ENCODE measurements at places on chromosomes 1 and 21. TPM values are rescaled to one million over a fixed set of nuclear protein-coding genes. Genes with fewer than 3 reads are reported as not detected.

RER1 gene
- 145 TPM for total RNA-seq

LRRC8B gene
- 8.9 TPM for total RNA-seq

ANGEL2 gene
- total RNA-seq, result 30.0 TPM

TFF2 gene
- total RNA-seq, result not detected

SLC44A5 gene
- not detected for total RNA-seq

DTL gene
- total RNA-seq, result 48.0 TPM

GJB5 gene
- not detected for total RNA-seq

SPRR5 gene
- not detected for total RNA-seq

C1orf141 gene
- not detected for total RNA-seq

FNDC7 gene
- total RNA-seq, result not detected

TENT5C gene
- total RNA-seq, result 1.6 TPM

TSACC gene
- not detected for total RNA-seq

CHI3L1 gene
- total RNA-seq, result 0.24 TPM

SH3BGR gene
- 1.2 TPM for total RNA-seq

TRIM45 gene
- total RNA-seq, result 0.48 TPM

- H3K27me3 ChIP-seq, result no peaks in the 10 kb centered on the region
- H3K36me3 ChIP-seq, result no peaks in the 10 kb centered on the region
- no peak overlapping the region for H3K4me3 ChIP-seq
- no peaks in the 10 kb centered on the region for H3K4me1 ChIP-seq
- no peak for DNase-seq
These were observed 30.5 kb downstream of the PIGK start for GRCh38 chr1:77188770-77189169.

DNA sequence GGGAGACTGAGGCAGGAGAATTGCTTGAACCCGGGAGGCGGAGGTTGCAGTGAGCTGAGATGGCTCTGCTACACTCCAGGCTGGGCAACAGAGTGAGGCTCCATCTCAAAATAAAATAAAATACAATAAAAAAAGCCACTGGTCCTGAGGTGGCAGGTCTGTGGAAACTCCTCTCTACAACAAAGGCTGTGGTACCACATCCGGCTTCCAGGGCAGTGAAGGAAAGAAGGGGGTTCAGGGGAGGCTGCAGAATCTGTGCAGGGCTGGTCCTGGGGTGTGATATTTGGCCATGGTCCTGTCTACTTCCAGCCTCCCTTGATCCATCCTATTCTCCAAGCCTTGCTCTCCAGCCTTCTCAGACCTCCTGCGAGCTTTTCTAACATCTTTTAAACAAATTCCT, 731 bp upstream of the ZNF683 start:
- H3K4me1 ChIP-seq, result peaks cover 16% of the 10 kb centered on the region
- no peak overlapping the region for H3K4me3 ChIP-seq
- no peaks in the 10 kb centered on the region for H3K27me3 ChIP-seq
- DNase-seq, result no peak

- H3K27ac ChIP-seq, result no peak overlapping the region
- H3K4me1 ChIP-seq, result peaks cover 20% of the 10 kb centered on the region
- no peak overlapping the region for H3K4me3 ChIP-seq
- DNase-seq, result no peak
- H3K36me3 ChIP-seq, result no peaks in the 10 kb centered on the region
These were observed 125.9 kb downstream of the MAST2 start for GRCh38 chr1:45929257-45929687.

- H3K4me3 ChIP-seq, result peak overlapping the region; percentile 33
- DNase-seq, result peak; percentile 96
- H3K4me1 ChIP-seq, result peaks cover 53% of the 10 kb centered on the region
- H3K27me3 ChIP-seq, result no peaks in the 10 kb centered on the region
These were observed 3.0 kb downstream of the TMPRSS3 start for GRCh38 chr21:42392731-42393442.

GRCh38 chr1:8676072-8676471, 141.4 kb downstream of the RERE start:
- no peak overlapping the region for H3K27ac ChIP-seq
- H3K36me3 ChIP-seq, result no peaks in the 10 kb centered on the region
- H3K4me3 ChIP-seq, result no peak overlapping the region
- no peak for DNase-seq
- H3K27me3 ChIP-seq, result no peaks in the 10 kb centered on the region

GRCh38 chr1:160781914-160782689, 13.9 kb upstream of the LY9 start:
- H3K4me1 ChIP-seq, result peaks cover 23% of the 10 kb centered on the region
- peak; percentile 88 for DNase-seq
- no peaks in the 10 kb centered on the region for H3K27me3 ChIP-seq
- H3K27ac ChIP-seq, result peak overlapping the region; percentile 67
- no peak overlapping the region for H3K4me3 ChIP-seq

DNA sequence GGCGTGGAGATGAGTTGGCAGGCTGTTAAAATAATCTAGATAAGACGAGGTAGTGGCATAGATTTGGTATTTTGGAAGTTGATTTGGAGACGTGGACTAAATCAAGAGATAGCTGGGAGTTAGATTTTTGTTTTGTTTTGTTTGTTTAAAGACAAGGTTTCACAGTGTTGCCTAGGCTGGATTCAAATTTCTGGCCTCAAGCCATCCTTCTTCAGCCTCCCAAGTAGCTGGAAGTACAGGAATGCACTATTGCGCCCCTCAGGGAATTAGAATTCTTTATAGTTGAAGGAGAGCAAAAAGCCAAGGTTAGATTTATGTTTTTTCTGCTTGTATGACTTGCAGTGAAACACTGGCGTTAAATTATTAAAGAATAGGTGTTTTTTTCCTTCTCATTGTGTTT, 22.3 kb upstream of the SNRPE start:
- DNase-seq, result no peak
- H3K36me3 ChIP-seq, result peaks cover 2% of the 10 kb centered on the region
- H3K4me3 ChIP-seq, result no peak overlapping the region
- H3K4me1 ChIP-seq, result no peaks in the 10 kb centered on the region
- no peak overlapping the region for H3K27ac ChIP-seq

GRCh38 chr1:224266105-224266914, 63.7 kb downstream of the NVL start:
- H3K36me3 ChIP-seq, result no peaks in the 10 kb centered on the region
- H3K4me3 ChIP-seq, result no peak overlapping the region
- peaks cover 21% of the 10 kb centered on the region for H3K4me1 ChIP-seq
- no peaks in the 10 kb centered on the region for H3K27me3 ChIP-seq
- peak; percentile 38 for DNase-seq
- H3K27ac ChIP-seq, result peak overlapping the region; percentile 56

- H3K4me3 ChIP-seq, result no peak overlapping the region
- no peak for DNase-seq
- no peaks in the 10 kb centered on the region for H3K36me3 ChIP-seq
- H3K4me1 ChIP-seq, result peaks cover 7% of the 10 kb centered on the region
These were observed 4.4 kb upstream of the JUN start for GRCh38 chr1:58788259-58788658.

DNA sequence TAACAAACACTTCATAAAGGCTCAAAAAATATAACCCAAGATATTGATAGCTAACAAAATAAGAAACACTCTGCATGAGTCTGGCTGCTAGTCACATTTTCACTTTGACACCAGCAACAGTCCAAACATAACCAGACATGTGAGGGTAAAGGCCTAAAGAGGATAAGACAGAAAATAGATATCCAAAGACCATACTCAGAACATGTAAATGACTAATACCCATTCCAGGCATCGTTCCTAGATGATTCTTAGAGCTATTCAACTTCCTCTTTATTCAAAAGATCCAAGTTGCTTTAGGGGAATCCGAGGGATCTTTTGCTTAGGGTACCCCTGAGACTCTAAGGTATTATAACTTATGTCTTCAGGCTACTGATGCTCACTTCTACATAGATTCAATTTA, 5.1 kb downstream of the COL24A1 start:
- no peak for DNase-seq
- H3K27ac ChIP-seq, result no peak overlapping the region
- peaks cover 5% of the 10 kb centered on the region for H3K27me3 ChIP-seq
- no peak overlapping the region for H3K4me3 ChIP-seq
- H3K4me1 ChIP-seq, result no peaks in the 10 kb centered on the region

GRCh38 chr1:177934927-177935326, 34.9 kb downstream of the SEC16B start:
- peaks cover 4% of the 10 kb centered on the region for H3K27me3 ChIP-seq
- H3K27ac ChIP-seq, result no peak overlapping the region
- no peaks in the 10 kb centered on the region for H3K36me3 ChIP-seq
- no peaks in the 10 kb centered on the region for H3K4me1 ChIP-seq
- DNase-seq, result no peak

DNA sequence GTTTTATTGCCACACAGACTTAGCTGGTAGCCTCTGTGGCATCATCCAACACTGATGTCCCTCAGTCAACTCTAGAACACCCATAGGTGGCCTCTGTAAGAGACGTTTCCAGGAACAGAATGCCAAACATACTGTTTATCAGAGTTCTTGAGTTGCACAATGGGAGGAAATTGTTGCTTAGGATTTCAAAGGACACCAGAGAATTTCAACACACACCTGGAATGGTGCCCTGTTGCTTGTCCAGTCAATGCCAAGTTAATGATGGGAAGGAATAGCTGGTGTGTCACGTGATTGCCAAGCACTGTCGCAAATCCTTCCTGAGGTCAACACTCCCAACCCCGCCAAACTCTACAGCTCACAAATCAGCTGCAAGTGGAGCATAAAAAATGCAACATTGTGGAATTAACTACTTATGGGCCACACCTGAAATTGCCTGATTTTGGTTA, 28.6 kb upstream of the DUSP23 start:
- H3K4me1 ChIP-seq, result no peaks in the 10 kb centered on the region
- H3K36me3 ChIP-seq, result no peaks in the 10 kb centered on the region
- H3K27ac ChIP-seq, result no peak overlapping the region

GRCh38 chr1:180617774-180618395, 13.9 kb upstream of the XPR1 start:
- H3K36me3 ChIP-seq, result no peaks in the 10 kb centered on the region
- no peak overlapping the region for H3K4me3 ChIP-seq
- DNase-seq, result no peak
- H3K4me1 ChIP-seq, result no peaks in the 10 kb centered on the region

DNA sequence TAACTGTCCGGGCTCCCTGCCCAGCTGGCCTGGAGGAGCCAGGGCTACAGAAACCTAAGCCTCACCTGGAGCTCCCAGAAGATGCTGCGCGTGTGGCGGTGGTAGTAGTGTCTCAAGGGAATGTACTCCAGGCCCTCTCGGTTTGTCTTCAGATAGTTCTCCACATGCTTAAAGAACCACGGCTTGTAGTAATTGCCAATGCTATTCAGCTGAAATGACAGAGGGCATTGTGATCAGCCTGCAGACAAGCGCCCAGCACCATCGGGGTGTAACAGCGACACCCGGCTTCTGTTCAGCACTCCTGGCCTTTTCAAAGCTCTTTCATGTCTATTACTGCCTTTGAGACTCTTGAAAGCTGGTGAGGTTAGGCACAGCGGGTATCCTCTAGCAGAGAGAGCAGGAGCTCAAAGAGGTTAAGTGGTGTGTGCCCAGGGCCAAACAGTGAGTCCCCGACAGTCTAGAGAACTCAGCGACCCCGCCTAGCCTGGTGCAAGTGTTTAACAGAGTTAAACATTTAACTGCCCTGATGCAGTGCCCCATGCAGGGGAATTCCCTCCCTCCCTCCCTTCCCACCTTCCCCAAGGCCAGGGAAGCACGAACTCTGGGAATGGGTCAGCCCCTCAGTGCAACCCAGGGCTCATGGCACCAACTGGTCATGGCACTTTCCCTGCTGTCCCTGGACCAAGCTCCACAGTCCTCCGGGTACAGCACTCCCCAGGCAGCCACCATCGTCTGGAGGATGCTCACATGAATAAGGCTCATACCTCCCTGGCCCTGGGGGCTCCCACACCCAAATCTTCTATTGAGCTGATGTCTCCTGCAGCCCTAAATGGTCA, 21.5 kb downstream of the DHCR24 start:
- no peak overlapping the region for H3K27ac ChIP-seq
- no peak overlapping the region for H3K4me3 ChIP-seq
- peaks cover 9% of the 10 kb centered on the region for H3K4me1 ChIP-seq
- H3K27me3 ChIP-seq, result no peaks in the 10 kb centered on the region

- H3K4me1 ChIP-seq, result no peaks in the 10 kb centered on the region
- no peaks in the 10 kb centered on the region for H3K36me3 ChIP-seq
- H3K4me3 ChIP-seq, result no peak overlapping the region
- no peak for DNase-seq
- H3K27ac ChIP-seq, result no peak overlapping the region
These were observed 1.9 kb downstream of the ZYG11B start for GRCh38 chr1:52727956-52728656.

DNA sequence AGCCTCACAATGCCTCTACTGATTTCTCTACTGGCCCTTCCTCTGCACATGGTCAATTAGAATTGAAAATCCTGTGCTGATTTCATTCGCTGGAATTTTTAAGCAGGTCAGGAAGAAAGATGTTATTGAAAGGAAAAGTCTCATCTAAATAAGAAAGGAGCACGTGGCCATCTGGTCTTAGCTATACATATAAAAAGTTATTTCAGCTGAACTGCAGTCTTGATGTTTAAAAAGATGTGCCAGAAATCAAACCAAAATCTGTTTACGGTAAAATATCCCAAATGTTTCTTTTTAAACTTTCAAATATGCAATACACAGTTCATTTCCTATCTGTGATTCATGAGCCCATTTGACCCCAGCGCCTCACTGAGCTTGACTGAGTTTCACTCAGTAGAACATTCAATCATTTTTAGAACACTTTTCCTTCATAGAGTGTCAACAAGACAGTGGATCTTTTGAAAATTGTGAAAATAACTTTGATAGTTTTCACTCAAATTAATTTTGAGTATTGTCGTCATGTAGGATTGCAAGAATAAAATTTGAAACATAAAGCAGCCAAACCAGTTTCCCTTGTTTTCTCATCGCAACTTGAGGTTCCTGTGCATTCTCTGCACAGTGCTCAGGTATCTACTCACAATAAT, 293.6 kb downstream of the PTPRC start:
- H3K4me1 ChIP-seq, result peaks cover 2% of the 10 kb centered on the region
- H3K27me3 ChIP-seq, result no peaks in the 10 kb centered on the region
- no peak for DNase-seq
- H3K27ac ChIP-seq, result peak overlapping the region; percentile 77
- no peaks in the 10 kb centered on the region for H3K36me3 ChIP-seq

DNA sequence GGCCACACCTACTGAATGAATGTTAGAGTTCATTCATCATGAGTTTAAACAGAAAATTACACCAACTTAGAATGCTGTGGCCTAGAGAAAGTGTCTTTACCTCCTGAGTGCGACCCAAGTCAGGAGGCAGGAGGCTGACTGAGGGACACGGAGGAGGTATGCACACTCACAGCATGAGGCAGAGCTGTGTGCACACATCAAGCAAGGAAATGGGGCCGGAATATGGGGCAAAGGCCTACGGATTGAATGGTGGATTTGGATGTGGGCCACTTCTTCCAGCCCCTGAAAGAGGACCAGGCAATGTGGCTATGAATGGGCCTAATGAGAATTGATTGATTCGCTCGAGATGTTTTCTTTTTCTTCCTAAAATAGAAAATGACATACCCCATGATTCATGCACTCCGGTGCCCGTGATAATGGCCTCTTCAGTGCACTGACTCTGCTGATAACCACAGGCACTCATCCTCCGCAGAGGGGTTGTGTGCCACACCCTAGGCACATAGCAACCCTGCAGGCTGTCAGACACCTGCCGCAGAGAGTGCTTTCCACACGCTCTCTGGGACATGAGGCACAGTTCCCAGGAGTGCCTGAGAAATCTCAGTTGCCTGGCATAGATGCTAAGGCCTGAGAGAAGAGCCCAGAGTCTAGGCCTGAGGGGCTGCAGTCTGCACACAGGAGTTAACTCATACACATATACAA, 155.5 kb downstream of the GLUL start:
- no peaks in the 10 kb centered on the region for H3K27me3 ChIP-seq
- H3K4me1 ChIP-seq, result no peaks in the 10 kb centered on the region
- DNase-seq, result no peak

GRCh38 chr1:5973771-5974170, 18.5 kb downstream of the NPHP4 start:
- H3K4me1 ChIP-seq, result no peaks in the 10 kb centered on the region
- H3K27ac ChIP-seq, result no peak overlapping the region
- no peak overlapping the region for H3K4me3 ChIP-seq
- no peaks in the 10 kb centered on the region for H3K36me3 ChIP-seq
